Heart right ventricle (tissue), 16 donors: ENCODE measurements at places on chromosomes 6 and 20.
A peak's percentile ranks its signal among the peaks of the same experiment; 100 is the strongest.

- no peak overlapping the region for H3K27ac ChIP-seq
- no peaks in the 10 kb centered on the region for H3K36me3 ChIP-seq
- H3K4me3 ChIP-seq: no peak overlapping the region
- no peak for DNase-seq
- H3K27me3 ChIP-seq: peaks cover 3% of the 10 kb centered on the region
Measured at GRCh38 chr20:53346335-53346648, 247.3 kb downstream of the ZNF217 start.

DNA sequence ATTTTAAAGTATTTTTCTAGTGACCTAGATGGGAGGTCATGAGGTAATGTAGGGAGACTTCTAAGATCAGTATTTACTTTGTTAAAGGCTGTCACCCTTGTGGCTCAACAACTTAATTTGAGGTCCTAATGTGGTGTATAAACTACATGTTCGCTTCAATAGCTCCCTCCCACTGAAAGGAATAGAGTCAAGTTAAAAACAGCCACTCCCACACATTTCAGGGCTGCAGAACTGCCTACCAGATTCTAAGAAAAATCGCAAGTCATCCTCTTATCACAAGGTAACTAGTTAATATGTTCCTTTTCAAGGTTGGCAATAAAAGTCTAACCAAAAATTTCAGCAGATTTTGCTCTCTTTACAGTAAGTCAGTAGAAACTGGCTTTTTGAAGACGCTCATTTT is 15.1 kb downstream of the GSTA1 start:
- H3K27me3 ChIP-seq: no peaks in the 10 kb centered on the region
- DNase-seq: no peak
- no peaks in the 10 kb centered on the region for H3K36me3 ChIP-seq

GRCh38 chr6:13431861-13432465 is 55.4 kb downstream of the GFOD1 start:
- peak overlapping the region; percentile 61 for H3K27ac ChIP-seq
- H3K4me1 ChIP-seq: peaks cover 71% of the 10 kb centered on the region
- H3K36me3 ChIP-seq: no peaks in the 10 kb centered on the region
- DNase-seq: no peak
- no peak overlapping the region for H3K4me3 ChIP-seq
- no peaks in the 10 kb centered on the region for H3K27me3 ChIP-seq

- H3K4me3 ChIP-seq: no peak overlapping the region
- peaks cover 55% of the 10 kb centered on the region for H3K4me1 ChIP-seq
Measured at GRCh38 chr6:36685166-36685924, 6.8 kb downstream of the CDKN1A start.

- no peak overlapping the region for H3K4me3 ChIP-seq
- H3K27ac ChIP-seq: no peak overlapping the region
- no peaks in the 10 kb centered on the region for H3K4me1 ChIP-seq
- H3K36me3 ChIP-seq: no peaks in the 10 kb centered on the region
Measured at GRCh38 chr6:114740547-114740946, 397.7 kb upstream of the HS3ST5 start.

GRCh38 chr6:93784794-93785693 is 365.7 kb upstream of the EPHA7 start:
- peak overlapping the region; percentile 40 for H3K27ac ChIP-seq
- H3K36me3 ChIP-seq: no peaks in the 10 kb centered on the region
- peaks cover 8% of the 10 kb centered on the region for H3K4me1 ChIP-seq
- DNase-seq: no peak
- peak overlapping the region; percentile 18 for H3K4me3 ChIP-seq

DNA sequence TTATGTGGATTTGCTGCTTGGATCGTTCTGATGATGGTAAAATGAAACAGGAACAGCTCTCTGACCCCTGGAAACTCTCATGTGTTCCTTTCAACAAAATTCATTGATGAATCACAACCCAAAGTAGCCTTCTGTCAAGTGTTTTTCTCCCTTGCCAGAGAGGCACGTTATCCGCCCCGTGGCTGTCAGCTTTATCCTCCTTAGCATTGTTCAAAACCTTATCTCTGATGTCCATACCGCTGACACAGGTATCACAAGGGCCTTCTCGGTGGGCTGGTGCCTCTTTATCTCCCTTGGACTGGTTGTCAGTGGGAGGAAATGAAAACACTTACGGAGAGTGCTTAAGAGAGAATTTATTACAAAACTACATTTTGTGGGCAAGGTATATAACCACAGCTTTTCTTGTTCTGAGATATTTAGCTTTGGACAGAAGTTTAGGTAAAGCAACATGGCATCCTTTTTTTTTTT is 84.9 kb downstream of the TIAM2 start:
- H3K27me3 ChIP-seq: no peaks in the 10 kb centered on the region
- no peak overlapping the region for H3K27ac ChIP-seq
- no peaks in the 10 kb centered on the region for H3K4me1 ChIP-seq
- H3K4me3 ChIP-seq: no peak overlapping the region
- DNase-seq: no peak
